ENCODE measurements at places on chromosomes 3 and 15. TPM values are rescaled to one million over a fixed set of nuclear protein-coding genes. Genes with fewer than 3 reads are reported as not detected.

GRCh38 chr3:185175370-185175987, 22.6 kb upstream of the C3orf70 start:
- DNase-seq, result peak; percentile 75

- DNase-seq, result no peak
Observed at GRCh38 chr3:148789906-148790305, 37.7 kb upstream of the CPB1 start.

DNA sequence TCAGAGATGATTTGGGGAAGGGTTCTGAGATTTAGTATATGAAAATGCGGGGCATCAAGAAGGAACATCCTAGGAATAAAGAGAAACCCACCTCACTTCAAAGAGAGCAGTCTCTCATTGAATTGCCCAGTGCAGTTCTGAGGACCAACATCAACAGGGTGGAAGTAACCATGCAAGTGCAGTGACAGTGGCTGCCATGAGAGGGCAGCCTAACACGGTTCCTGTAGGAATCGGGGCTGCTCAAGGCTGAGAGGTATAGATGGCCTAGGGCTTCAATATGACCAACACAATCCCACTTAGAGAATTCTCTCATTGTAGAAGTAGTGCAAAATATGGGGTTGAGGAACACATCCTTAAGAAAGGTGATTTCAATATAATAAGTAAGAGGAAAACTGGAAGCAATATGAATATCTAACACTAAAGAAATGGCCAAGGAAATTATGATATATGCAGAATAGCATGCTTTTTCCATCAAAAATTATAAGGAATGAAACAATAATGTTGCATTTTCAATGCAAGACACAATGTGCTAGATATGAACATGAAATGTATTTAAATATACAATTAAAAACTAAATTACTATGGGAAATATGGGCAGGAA, 51.1 kb upstream of the ARRDC4 start:
- peak; percentile 80 for DNase-seq

- DNase-seq, result no peak
Observed at GRCh38 chr15:100942656-100943425, 23.7 kb downstream of the LRRK1 start.

- DNase-seq, result no peak
Observed at GRCh38 chr15:98782801-98783200, 134.5 kb downstream of the IGF1R start.

GRCh38 chr3:11642431-11643191, 1.1 kb downstream of the VGLL4 start:
- DNase-seq, result peak; percentile 84

DNA sequence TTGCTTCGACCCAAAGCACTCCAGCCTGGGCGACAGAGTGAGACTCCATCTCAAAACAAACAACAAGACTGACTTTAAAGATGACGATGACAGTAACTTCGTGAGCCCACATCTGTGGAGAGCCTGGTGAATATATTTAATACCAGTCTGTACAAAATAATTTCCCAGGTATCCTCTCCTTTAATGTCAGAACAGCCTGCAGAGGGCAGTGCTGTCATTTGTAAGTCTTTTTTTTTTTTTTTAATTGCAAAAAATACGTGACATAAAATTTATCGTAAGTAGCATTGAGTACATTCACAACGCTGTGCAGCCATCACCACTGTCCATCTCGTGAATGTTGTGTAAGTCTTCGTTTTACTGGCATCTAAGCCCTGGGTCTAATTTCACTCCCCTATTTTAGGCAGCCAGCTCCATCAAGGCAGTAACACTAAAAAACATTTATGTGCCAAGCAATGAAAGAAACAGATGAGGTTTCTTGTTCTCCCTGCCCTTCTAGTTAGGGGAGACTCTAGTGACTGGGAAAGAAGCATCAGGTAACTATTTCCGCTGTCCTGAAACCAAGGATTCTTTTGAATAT, 1.4 kb downstream of the HTD2 start:
- DNase-seq, result no peak

DNA sequence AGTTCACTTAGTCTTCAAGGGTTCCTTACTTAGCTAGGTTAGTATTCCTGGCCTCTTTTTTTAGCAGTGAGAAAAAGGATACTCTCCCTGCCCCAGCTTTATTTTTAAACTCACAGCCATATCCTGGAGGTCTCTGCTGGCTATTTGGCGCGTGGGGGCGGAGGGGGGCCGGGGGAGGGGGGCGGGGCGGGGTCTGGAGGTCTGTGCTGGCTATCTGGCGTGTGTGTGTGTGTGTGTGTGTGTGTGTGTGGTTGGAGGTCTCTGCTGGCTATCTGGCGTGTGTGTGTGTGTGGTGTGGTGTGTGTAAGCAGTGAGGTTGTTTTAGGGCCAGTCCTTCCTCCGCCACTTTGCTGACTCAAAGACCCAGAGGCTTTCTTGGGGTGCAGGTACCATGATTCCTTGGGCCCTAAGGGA, 579 bp upstream of the PLAAT1 start:
- no peak for DNase-seq

- no peak for DNase-seq
Observed at GRCh38 chr3:33364531-33365128, 75.6 kb downstream of the UBP1 start.

- DNase-seq, result no peak
Observed at GRCh38 chr15:37340438-37340837, 240.1 kb upstream of the MEIS2 start.

- DNase-seq, result no peak
Observed at GRCh38 chr3:43883729-43884396, 193.1 kb downstream of the ABHD5 start.

GRCh38 chr3:7461202-7461825, 600.4 kb downstream of the GRM7 start:
- DNase-seq, result no peak

GRCh38 chr15:71160976-71161375, 45.7 kb downstream of the THSD4 start:
- DNase-seq, result no peak

- DNase-seq, result no peak
Observed at GRCh38 chr3:185145511-185145910, 7.3 kb downstream of the C3orf70 start.

DNA sequence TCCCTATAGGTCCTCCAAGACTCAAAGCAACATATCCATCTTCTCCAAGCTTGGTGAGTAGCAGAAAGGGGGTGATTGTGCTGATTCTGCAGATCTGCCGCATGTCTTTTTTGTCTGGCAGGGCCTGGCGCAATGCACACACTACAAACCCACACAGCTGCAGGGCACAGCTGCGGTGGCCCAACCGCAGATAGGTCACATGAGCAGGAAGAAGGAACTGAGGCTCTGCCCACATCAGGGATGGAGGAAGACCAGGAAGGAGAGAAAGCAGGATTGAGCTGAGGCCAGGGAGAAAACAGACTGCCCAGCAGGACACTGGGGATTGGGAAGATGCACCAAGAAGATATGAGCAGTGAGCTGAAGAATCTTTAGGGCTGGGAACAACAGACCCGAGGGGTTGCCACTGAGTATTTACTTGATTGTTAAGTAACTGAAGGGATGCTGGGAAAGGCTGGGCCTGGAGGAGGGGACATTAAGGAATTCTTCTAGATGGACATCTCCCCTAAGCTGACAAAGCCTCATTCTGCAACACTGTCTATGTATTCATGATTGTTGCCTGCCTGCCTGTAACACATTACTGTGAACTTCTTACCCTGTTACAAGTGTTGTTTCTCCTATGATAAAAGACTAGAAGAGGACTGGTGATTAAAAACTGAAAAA, 126.7 kb downstream of the MYLK start:
- DNase-seq, result no peak

DNA sequence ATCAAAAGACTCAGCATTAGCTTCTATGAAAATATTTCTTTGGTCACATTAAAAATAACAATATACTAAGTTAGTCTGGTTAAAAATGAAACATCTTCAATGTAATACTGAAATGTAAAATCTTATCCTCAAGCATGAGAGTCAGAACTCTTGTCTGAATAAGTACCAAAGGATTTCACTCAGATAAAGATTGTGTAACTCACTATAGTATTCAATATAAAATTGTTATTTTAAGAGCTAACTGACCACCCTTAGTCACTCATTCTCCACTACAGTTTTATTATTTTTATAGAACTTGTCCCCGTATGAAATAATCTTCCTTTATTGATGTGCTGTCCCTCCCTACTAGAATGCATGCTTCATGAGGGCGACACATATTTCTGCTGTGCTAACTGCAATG, 426.3 kb downstream of the MECOM start:
- no peak for DNase-seq

- no peak for DNase-seq
Observed at GRCh38 chr3:194672876-194673275, 885 bp upstream of the LSG1 start.

DNA sequence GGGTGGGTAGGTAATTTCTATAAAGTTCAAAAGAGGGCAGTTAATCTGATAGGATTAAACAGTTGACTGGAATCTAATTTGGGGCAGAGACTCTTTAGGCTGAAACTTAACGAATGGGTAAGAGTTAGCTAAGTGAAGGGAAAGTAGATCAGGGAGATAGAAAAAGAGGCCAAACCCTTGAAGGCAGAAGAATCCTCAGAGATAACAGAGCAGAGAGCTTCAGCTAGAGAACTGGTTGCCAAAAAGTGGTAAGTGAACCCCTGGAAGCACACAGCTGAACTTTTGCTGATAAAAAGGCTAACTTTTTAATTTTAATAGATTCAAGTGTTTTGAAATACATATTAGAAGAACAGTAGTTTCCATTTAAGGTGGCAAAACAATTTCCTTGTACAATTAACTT, 99.2 kb downstream of the FHIT start:
- DNase-seq, result no peak

DNA sequence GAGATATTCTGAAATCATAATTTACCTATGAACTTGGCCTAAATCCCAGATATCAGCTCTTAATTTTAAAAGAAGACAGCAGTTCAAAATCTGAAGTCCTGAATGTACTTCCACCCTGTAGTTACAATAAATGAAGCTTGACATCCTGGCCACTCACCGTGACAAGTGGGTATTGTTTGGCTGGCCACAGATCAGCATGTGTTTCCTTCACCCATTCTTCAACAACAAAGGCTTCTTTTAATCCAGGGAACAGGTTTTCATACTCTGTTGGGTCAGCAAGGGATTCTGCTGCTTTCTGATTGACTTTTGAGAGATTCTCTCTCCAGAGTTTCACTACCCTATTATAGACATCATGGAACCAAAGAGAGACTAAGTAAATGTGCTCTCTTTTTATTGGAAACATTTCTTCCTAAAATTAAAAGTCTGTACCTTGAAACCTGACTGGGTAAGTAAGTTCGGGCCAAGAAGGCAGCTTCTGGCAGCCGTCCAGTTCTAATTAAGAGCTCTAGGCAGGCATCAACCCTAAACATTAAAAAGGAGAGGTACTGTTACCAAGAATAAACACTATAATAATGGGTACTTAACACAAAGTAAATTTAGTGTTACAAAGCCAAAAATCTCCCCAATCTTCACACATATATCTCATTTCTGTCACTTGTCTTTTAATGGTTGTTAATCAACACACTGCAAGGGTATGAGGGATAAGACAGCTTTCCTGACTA, 15.2 kb downstream of the MRPS22 start:
- no peak for DNase-seq

DNA sequence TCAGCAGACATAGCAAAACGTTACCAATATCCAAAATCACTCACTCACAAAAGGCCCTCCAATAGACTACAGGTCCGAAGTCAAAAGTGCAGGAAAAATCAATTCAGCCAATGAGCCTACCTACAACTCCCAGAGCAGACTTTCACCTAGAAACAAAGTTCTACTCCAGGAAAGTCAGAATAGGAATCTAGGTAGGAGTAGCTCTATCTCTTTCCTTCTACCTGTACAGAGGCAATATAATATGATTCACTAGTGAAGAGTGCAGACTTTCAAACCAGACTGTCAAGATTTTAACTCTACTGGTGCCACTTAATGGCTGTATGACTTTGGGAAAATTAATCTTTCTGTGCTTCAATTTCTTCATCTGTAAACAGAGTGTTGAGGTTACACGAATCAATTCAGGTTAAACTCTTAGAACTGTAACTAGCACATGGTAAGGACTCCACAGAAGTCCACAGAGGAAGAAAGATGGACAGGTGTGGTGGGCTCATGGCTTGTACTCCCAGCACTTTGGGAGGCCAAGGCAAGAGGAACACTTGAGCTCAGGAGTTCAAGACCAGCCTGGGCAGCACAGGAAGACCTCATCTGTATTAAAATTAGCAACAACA, 9.4 kb downstream of the DCUN1D1 start:
- DNase-seq, result no peak

DNA sequence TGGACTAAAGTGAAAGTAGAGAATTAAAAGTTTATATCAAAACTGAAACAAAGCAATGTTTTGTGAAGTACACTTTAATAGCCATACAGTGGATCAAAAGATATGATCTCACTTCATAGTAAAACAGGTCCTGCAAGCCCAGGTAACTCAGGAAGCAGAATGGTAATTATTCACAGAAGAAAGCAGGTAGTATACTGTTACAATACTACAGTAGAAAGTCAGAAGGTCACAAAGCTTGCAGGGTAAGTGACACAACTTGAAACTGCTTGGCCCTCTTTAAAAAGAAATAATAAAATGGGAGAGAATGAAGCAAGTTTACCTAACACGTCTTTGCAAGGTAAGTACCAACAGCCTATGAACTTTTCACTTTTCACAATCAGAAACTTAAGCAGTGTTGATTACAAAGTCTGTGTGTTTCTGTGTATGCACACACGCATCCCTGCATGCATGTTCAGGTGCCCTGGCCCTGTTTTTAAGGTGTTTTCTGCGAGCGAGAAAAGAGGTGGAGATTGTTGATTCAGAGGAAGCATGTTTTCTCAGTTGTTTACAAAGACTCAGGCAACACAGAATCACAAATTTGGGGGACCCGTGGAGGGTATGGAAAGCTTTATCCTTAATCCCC, at the start of gene NAALADL2:
Gene NAALADL2 (plus strand): TSS at position 221 of the 622 bp plus-strand sequence.
- no peak for DNase-seq

DNA sequence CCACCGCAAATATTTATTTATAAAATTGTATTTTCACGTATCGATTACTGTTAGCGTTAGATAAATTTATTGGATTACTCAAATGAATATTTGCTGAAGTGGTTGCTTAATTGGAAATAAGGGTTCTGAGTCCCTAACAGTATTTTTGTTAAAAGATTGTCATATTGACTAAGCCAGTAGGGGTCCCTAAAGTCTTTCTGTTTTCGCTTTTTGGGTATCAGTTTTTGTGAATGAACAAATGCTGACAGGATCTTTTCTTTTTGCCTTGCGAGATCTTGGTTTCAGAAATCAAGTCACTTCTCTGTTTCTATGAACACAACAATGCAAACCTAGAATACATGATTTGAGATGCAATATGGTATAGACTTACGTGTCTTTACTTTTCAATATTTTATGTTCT, 7.1 kb downstream of the RAD51 start:
- no peak for DNase-seq

GRCh38 chr3:53821631-53822121, 24.5 kb downstream of the CHDH start:
- DNase-seq, result no peak

GRCh38 chr15:39774688-39775267, 7.9 kb downstream of the FSIP1 start:
- no peak for DNase-seq

- DNase-seq, result no peak
Observed at GRCh38 chr15:67564968-67565345, 22.5 kb downstream of the MAP2K5 start.

The PAQR5 gene
- 6.5 TPM for total RNA-seq

The GOLGA6L4 gene
- total RNA-seq, result 9.4 TPM

The SLC28A1 gene
- total RNA-seq, result 0.45 TPM

The TM6SF1 gene
- 7.8 TPM for total RNA-seq

The SMARCC1 gene
- total RNA-seq, result 77.0 TPM

The SI gene
- not detected for total RNA-seq

The MKRN3 gene
- total RNA-seq, result 2.3 TPM

The CCR9 gene
- total RNA-seq, result 0.31 TPM

The ERICH6 gene
- 0.49 TPM for total RNA-seq
